ENCODE measurements at places on chromosomes 5 and 9.

DNA sequence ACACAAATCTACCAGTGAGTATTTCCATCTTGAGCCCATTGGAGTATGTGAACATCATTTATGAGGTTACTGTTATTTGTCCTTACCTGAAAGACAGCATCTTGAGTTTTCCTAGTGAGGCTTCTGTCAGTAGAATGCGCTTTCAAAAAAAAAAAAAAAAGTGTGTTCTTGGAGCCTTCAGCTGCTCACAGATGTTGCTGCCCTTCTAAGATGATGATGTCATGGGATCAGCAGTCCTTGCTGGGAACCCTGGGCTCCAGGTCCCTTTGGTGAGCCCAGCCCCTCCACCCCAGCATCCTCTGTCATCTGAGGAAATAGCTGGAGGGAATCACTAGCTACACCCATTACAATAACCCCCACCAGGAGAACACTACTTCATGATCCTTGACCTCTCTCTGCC, 83.3 kb downstream of the ATPSCKMT start:
- DNase-seq, result no peak

- DNase-seq, result no peak
These were observed 5.2 kb downstream of the SH2D3C start for GRCh38 chr9:127773272-127773671.

DNA sequence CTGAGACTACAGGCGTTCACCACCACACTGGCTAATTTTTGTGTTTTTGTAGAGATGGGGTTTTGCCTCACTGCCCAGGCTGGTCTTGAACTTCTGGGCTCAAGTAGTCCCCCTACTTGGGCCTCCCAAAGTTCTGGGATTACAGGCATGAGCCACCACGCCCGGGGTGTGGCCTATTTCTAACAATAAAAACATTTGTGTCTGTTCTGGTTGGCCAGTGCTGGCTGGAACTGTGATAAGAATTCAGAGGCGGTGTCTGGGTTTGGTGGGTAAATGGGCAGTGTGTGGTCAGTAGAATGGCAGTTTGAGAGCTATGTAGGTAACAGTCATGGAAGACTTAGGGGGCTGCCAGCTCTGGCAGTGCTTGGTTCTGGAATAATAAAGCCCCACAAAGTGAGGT, 46.9 kb upstream of the SYNPO start:
- DNase-seq, result no peak

DNA sequence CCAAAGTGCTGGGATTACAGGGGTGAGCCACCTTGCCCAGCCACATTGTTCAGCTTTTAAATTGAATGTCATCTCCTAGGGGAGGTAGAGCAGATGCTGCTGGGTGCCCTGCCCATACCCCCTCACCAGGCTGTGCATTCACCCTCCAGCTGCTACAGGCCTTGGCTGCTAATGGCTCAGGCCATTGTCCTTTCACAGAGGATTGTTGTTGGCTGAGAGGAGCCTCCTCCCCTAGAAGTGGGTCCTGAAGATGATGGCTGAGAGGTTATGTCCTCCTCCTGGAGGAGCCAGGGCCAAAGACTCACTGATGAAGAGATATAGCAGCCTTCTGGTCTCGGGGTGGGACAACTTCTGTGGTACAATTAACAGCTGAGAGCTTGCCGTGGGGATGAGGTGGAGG, 74.6 kb downstream of the PHAX start:
- DNase-seq, result no peak

DNA sequence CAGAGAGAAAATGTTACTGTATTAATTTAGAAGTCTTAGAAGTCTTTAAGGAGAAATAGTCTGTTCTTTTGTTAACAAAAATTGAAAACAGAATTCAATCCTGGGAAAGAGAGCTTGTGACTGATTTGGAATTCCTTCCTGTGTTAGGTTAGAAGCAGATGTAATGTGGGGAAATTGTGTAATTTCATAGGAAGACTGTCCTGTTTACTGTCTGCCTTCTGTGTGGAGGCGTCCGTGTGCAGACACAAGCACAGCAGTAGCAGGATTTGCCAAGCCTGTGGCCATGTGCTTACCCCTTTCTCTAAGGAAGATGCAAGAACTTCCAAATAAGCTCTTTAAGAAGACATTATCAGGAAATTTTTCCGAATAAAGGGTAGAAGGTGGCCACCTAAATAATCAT, 36.7 kb upstream of the F2R start:
- no peak for DNase-seq

- no peak for DNase-seq
These were observed 34.4 kb downstream of the KCNT1 start for GRCh38 chr9:135736272-135736978.

DNA sequence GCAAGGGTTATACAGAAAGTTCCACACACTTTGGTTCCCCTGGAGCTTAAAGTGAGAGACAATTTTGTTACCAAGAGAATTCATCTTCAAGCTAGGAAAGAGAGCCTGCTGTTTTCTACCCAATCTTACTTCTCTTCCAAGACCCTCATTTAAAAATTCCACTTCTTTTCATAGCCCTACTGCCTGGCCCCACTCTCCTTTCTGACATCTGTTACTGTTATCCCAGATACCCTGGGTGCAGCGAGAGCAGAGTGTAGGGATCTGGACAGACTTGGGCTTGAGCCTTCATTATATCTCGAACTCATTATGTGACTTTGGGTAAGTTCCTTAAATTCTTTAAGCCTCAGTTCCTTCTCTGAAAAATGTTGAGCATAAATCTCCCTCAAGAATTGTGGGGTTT, 263.1 kb downstream of the ASTN2 start:
- DNase-seq, result no peak

Measured in GF-D8 (cell line).